Amygdala (tissue), 56 donors: ENCODE measurements at places on chromosomes 16 and 17.

DNA sequence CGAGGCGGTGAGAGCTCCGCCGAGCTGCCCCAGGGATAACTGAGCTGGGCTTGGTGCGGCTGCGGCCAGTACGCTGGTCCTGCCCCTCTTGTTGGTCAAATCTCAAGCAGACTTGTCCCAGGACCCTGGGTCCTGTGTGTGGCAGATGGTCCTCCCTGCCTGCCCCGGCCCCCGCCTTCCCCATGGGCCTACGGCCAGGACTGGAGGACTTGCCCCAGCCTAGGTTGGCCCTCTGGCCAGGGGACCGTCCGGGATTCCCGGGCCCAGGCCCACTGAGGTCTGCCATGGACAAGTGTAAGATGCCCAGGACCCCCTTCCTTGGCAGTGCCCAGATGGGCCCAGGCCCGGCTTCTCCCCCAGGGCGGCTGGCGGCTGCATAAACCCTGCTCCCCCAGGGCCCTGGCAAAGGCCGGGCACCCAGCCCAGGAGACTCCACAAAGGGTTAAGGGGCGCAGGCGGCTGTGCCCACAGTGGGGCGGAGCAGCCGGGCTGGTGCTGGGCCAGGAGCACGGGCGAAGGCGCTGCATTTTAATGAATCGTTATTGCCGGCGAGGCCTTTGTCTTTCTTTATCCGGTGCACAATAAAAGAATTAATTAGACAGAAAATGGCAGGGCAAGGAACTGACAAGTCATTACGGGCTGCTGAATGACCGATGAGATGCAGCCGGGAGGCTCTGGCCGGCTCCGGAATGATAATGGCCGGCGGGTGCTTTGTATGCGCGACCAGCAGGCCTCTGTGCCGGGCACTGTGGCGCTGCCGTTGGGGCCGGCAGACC is 9.1 kb downstream of the SOX8 start:
- peak; percentile 73 for DNase-seq

DNA sequence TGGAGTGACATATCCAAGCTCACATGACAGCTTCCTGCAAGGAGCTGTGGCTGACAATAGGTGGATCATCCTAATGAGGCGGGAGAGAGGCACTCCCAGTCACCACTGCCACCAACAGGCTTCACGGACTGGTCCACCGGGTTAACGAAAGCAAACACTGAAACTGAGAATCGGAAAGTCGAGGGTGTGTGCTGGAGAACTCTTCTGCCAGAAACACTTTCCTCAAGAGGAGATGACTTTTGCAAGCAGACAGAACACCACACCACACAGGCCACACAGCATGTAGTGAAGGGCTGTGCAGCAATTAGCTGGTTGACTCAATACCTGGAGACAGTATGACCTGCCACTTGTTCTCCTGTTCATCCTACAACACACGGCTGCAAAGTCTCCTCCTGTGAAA is 53.0 kb upstream of the DNAJA2 start:
- DNase-seq, result no peak

- no peak for DNase-seq
Observed at GRCh38 chr16:2056681-2057407, 9.1 kb downstream of the TSC2 start.

DNA sequence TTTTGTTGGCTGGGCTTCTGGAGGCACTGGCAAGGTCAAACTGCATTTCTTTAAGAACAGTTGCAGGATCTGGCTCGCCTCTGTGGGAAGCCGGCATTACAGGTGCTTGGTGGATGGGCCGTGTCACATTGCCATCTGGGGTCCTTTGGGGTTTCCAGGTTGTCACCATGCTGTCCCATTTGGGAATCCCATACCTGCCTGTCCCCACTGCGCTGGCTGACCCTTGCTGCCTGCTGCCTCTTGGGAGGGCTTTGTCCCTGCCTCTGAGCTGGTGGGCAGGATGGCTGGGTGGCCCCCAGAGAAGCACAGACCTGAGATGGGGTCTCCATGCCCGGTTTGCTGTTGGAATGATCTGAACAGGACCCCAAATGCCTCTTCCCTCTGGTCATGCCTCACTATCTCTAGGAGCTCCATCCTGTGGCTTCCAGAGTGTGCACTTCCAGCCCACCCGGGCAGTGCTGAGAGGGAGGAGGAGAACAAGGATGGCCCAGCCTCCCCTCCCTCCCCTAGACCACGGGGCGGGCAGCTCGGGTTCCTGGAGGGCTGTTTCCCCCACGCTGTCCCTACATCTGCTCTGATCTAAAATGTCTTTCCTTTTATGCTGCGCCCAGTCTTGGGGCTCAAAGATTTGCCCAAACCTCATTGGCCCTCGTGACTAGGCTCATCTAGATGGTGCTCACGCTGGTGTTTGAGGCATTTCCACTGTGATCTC is 28.0 kb downstream of the OR1D5 start:
- no peak for DNase-seq

GRCh38 chr17:36212966-36213365 is 2.1 kb downstream of the CCL4L2 start:
- DNase-seq, result no peak

GRCh38 chr17:81043725-81044427 is 8.9 kb downstream of the BAIAP2 start:
- no peak for DNase-seq

- no peak for DNase-seq
Observed at GRCh38 chr16:17106243-17106791, 364.4 kb downstream of the XYLT1 start.

- DNase-seq, result no peak
Observed at GRCh38 chr16:89583895-89584644, 8.5 kb downstream of the CPNE7 start.

DNA sequence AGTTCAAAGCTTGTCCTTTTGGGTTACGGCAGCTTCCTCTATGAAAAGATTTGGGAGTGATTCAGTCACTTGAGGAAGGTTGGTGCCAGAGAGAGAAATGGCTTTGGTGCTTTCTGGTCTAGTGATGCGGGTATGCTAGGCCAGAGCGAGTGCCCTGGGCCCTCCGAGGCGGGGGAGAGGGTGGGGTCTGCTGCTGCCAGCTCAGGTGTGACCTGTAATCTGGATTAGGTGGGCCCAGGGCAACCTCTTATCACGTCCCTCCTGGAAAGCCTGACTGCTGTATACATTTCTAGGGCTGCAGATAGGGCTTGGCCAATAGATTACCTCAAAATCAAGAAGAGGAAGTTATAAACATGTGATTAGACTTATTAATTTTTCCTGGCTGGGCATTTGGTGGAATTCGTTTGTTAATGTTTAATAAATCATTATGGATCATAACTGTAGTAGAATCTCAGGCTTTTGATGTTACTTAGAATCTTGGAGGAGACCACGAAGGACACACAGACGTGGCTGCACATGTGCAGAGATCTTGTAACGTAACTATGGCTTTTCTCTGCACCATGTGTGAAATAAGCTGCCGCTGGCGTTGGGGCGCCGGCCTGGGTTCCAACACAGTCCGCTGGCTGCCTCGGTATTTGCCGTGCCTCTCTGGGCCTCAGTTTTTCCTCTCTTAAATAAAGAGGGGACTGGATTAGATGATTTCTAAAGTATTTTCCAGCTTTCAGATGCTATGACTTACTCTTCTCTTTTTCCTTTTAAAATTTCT is 1.2 kb downstream of the IRF8 start:
- DNase-seq, result no peak

GRCh38 chr17:68036304-68037147 is 991 bp downstream of the KPNA2 start:
- DNase-seq, result no peak

- no peak for DNase-seq
Observed at GRCh38 chr16:57029161-57030160, 40.1 kb downstream of the NLRC5 start.

GRCh38 chr17:71071837-71072236 is 902.5 kb downstream of the KCNJ2 start:
- DNase-seq, result no peak
